CD4-positive, CD25-positive, alpha-beta regulatory T cell (primary cell): ENCODE measurements at places on chromosomes 4 and X.

GRCh38 chrX:131397891-131398290, 108.8 kb upstream of the IGSF1 start:
- no peak for DNase-seq

- peak; percentile 10 for DNase-seq
Observed at GRCh38 chr4:106238820-106239420, 77.1 kb downstream of the TBCK start.

- no peak for DNase-seq
Observed at GRCh38 chr4:69095301-69095731, 958 bp upstream of the UGT2B7 start.

- no peak for DNase-seq
Observed at GRCh38 chr4:80921441-80921840, 109.1 kb upstream of the BMP3 start.

DNA sequence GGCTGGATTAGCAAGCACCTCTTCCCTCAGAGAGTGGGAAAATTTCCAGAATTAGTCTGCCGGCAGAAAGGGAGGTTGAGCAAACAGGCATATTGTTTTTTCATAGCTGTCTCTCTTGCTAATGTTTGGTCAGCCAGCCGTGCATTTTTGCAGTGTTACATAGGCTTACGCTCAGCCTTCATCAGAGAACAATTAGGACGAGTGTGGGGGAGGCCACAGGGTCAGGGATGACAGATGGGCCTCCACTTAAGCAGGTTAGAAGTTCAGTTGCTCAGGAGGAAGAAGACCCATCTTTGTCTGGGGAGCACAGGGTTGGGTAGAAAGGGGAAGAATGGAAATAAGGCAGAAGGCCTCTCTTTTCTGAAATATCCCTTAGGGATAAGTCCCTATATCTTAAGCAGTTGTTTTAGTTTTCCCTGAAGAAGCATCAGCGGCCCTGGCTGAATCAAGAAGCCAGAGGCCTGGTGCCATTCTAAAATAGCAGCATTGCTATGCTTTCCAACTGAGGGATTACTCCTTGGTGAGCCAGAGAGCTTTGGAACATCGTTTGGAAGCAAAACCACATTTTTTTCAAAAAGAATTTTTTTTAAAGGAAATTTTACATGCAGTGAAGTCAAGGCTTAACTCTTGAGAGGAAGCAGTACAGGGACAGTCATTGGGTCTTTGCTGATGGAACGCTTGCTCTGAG, 118.8 kb downstream of the SMIM20 start:
- no peak for DNase-seq

DNA sequence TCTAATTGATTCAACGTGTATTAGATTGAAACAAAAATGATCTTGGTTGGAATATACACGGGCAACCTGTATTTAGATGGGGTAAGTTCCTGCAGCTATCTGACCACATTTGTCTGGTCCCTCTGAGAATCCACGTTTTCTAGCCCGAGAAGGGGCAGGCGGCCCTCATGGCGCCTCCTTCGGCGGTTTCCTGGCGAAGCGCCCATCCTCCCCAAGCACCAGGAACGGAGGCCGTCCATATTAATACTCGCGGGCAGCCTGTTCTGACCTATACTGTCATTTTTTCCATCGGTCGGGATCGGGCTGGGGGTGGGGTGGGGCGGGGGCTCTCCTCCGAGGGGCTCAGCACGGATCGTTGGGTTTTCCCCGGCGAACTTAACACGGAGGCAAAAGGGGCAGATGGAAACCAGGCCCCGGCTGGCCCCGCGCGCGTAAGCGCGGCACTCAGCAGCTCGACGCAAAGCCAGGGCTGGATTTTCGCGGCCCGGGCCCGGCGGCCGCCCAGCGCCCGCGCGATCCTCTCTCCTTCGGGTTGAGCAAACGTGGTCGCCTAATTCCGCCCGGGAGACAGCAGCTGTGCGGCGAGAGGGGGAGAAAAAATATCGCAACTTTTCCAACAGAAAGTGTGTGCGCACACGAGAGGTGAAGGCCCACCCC, 77.2 kb upstream of the BCOR start:
- peak; percentile 56 for DNase-seq

- no peak for DNase-seq
Observed at GRCh38 chr4:633976-634598, 8.7 kb downstream of the PDE6B start.

GRCh38 chr4:122712782-122713181, 19.7 kb upstream of the BBS12 start:
- no peak for DNase-seq
